ENCODE measurements at places on chromosomes 3 and 15. TPM values are rescaled to one million over a fixed set of nuclear protein-coding genes. Genes with fewer than 3 reads are reported as not detected.
A peak's percentile ranks its signal among the peaks of the same experiment; 100 is the strongest.

The ESYT3 gene
- 0.35 TPM for total RNA-seq

The GPR27 gene
- total RNA-seq, result 0.74 TPM

The PPP2R3A gene
- 0.54 TPM for total RNA-seq

The ADGRG7 gene
- not detected for total RNA-seq

The SPTSSB gene
- total RNA-seq, result not detected

The MUC4 gene
- total RNA-seq, result 0.32 TPM

The LMCD1 gene
- total RNA-seq, result 1.3 TPM

The IREB2 gene
- 71.7 TPM for total RNA-seq

The ALDH1A2 gene
- total RNA-seq, result not detected

The TRH gene
- not detected for total RNA-seq

DNA sequence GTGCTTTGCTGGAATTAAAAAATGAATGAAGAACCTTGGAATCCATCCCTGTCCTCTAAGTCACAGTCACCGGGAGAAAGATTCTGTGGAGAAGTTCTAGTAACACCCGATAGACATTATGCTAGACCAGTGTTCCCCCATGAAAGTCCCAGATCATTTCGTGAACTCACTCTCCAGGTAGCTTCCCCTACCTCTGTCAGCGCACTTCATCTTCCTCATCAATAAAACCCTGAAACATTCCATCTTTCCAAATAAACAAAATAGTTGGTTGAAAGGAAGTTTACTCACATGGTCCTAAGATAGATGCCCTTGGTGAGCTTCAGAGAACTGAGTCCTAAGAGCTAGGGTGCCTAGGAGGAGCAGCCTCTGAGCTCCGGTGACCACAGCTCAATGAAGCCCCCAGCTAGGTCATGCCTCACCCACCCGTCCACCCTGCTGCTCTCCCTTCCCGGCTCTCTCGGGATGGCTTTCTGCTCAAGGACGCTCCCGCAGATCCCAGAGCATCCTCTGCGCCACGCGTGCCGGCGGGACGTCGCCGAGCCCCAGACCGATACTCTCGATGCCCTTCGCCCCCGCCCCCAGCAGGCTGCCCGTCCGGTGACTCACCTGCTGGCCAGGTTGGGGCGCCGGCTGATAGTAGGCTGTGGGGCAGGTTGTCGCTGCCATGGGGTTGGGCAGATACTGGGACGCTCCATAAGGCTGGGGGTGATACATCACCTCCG lies 776 bp downstream of the VGLL3 start:
- no peak for DNase-seq

GRCh38 chr3:50655009-50655830 lies 19.5 kb upstream of the DOCK3 start:
- peak; percentile 27 for DNase-seq

GRCh38 chr15:58568157-58568571 lies 136.4 kb downstream of the LIPC start:
- DNase-seq, result no peak

DNA sequence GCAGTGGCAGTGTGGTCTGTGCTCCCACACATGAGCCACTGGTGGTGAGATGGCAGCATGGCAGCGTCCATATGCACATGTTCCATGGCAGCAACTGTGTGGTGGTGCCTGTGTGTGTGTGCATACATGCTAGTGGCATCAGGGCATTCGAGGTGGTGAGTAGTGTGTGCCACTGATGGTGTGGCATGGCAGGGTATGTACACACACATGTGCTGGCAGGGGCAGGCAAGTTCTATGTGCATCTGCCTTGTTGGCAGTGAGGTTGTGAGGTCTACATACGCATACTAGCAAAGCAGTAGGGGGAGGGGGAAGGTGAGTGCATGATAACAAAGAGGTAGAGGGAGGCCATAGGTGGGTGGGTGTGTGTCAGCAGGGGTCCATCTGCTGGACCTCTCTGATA lies 378.7 kb downstream of the C3orf38 start:
- DNase-seq, result no peak

GRCh38 chr3:135159681-135160247 lies 364.7 kb downstream of the EPHB1 start:
- no peak for DNase-seq

- DNase-seq, result peak; percentile 67
These were observed 842 bp downstream of the PCCB start for GRCh38 chr3:136250903-136251460.

DNA sequence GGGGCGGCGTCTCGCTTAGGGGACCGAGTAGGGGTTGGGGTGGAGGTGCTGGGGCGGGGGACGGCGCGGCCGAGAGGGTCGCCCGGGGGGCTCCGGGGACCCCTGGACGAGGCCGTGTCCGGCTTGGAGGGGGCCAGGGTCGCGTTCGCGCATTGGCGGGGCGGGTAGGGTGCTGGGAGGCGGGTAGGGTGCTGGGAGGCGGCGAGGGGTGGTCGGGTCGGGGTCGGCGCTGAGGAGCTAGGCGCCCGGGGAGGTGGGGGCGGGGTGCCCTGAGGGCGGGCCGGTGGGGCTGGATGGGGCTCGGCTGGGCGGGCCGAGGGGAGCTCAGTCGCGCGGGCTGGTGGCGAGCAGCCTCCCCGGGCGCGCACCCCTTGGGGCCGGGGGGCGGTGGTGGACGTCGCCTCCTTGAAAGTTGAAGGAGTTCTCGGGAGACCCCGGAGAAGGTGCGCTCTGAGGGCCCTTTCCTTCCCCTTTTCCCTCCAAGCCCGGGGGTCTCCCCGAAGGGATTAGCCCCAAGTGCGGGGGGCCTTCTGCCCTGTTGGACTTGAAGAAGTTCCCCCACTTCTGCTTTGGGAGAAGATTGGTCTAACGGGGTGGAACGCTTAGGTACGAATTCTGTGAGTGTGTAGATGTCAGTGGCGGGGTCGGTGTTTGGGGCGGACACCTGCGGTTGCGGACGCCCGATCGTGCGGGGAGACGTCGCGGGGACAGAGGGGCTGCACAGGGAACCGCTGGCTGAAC lies 543 bp downstream of the MEF2A start:
- no peak for DNase-seq

DNA sequence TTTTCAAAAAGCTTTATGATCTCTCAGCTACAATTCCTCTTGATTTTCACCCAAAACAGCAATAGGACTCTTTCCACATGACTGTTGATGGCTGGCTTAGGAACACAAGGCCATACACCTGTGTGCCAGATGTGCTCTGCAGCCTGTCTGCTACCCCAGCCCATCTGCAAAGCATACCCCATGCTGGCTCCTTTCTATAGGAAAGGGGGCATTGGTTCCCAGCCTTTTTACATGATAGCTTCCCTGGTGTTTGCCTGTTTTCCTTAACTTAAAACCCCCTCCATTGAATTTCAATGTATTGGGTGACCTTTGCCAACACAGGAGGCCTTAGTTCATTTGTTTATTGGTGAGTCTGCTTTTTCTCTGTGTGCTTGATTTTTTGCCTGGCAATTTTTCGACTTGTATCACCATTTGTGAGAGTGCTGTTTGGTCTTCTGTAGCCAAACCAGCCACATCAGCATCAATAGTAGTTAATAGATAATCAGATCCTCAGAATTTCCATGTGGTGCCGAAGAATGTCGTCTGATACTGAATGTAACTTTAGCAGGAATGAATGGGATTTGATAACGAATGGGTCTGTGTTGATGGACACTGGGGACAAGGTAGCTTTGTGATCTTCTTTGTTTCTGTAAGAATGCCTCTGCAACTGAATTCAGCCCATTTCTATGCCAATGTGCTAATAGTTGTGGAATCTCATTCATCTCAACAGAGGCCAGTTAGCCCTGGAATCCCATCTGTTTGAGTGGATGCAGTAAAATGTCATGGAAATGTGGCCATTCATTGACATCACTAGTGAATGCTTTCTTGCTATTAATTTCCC lies 272.2 kb upstream of the RARB start:
- no peak for DNase-seq
